ENCODE measurements at places on chromosomes 13 and 19.

DNA sequence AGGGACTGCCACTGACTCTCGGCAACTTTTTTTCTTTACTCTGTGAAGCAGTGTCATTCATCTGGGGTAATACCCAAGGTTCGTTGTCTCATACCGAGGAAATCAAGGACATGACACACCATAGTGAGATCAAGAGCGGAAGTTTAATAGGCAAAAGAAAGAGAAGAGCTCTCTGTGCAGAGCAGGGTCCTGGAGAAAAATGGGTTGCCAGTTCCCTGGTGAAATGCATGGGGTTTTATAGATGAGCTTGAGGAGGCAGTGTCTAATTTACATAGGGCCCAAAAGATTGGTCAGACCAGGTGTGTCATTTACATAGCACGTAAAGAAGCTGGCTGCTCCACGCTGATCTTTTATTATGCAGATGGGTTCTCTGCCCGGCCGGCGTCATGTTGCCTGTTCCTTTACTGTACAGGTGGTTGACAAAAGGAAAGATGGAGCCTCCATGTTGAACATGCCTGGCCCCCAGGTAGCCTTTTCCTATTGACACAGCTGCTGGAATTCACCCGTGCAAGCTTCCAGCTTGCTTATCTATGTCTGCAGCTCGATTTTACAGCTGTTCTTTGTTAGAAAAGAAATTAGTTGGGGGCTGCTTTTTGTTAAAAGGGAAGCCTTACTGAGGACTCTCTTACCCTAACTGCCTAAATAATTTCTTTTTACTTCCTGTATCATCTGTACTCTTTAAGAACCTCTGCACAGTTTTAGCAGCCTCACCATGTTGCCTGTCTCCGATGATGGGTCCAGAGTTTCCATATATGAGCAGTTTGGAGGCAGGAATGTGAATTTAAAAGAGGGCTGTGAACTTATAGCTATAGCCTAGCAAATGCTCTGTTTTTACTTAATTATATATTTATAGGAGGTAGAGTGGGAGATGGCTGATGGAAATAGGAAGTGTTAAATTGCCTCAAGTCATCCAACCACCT lies 98.0 kb upstream of the DIAPH3 start:
- DNase-seq: no peak

- peak; percentile 73 for DNase-seq
These were observed 42.0 kb downstream of the KLF2 start for GRCh38 chr19:16366433-16367260.

DNA sequence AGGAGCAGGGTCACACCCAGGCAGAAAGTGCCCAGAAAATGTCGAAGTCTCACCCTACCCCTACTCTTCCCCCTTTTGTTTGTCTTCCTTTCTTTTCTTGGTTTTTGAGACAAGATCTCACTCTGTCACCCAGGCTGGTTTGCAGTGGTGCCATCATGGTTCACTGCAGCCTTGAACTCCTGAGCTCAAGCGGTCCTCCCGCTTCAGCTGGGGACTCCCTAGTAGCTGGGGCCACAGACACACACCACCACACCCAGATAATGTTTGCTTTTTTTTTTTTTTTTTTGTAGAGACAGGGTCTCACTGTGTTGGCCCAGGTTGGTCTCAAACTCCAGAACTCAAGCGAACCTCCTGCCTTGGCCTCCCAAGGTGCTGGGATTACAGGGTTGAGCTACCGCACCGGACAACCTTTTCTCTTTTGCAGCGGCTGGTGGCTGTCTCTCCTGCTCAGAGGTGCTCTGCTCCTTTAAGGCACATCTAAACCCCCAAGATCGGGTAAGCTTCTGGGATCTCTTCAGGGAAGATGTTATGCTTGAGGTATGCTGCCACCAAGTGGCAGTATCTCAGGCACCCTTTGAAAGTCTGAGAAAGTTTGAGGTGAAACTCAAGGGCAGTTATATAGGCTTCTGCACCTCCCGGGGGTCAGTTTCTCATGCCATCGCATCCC lies 22.4 kb upstream of the EBI3 start:
- peak; percentile 23 for DNase-seq

DNA sequence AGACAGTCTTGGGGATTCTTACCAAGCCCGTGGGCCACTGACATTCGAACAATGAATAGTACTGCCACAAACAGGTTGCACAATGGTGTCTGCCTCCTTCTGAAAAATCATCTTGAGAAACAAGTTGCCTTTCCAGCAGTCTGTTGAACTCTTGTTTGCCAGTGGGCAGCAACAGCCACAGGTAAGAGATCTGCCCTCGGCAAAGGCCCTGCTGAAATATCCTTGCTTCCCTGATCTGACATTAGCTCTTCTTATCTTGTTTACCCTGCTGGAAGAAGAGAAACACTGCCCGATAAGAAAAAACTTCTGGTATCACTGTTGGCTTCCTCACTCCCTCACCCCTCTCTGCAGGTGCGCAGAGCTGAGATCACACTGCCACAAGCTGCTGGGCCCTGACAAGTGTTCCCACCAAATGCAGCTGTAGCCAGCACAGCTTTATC lies 2.0 kb downstream of the DOCK9 start:
- peak; percentile 76 for DNase-seq

- no peak for DNase-seq
These were observed 131.8 kb downstream of the IRS2 start for GRCh38 chr13:109654341-109655205.

DNA sequence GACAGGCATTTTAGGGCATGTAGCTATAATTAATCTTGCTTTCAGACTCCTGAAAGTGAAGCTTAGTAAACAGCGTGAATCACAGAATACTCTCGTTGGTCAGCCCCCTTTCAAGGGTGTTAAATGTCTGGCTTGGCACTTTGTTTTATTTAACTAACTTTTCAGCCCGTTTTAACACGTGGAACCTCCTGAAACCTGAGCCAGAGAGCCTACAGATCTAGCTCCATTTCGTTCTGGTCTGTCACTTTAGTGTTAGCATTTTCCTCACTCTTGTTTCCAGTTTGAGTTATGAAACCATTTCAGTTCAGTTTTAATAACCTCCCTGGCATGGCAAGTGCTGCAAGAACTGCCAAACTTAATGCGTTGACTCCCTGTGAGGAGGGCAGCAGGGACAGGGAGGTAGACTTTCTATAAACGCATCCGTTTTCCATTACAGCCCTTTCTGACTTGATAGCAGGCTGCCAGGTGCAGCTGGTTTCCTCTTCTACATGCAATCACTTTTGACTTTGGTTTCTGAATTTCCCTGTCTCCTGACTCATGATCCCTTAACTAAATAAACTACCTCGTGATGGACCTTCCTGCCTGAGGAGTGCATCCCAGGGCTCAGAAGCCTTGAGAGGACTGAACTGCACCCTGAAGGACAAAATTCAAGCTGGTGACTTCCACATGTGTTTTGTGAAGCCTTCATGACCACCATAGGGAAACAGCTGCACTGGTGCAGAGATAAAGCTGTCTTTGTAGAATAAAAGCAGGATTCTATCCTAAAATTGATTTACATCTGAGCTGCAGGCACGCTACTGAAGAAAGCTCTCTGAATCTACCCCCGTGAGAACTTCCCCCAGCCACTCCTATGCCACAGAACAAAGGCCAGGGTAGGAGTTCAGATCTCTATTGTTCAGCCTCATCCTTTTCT lies 192.6 kb downstream of the DLEU7 start:
- DNase-seq: peak; percentile 71

- peak; percentile 84 for DNase-seq
These were observed 30.2 kb upstream of the NANOS3 start for GRCh38 chr19:13846557-13847406.

- DNase-seq: no peak
These were observed 469 bp downstream of the COX6B2 start for GRCh38 chr19:55353803-55354697.

GRCh38 chr19:3509566-3509989 lies 3.5 kb downstream of the FZR1 start:
- no peak for DNase-seq

- DNase-seq: peak; percentile 47
These were observed 9.2 kb upstream of the ZSCAN22 start for GRCh38 chr19:58317476-58318072.

GRCh38 chr19:41616792-41617621 lies 9.9 kb downstream of the CEACAM4 start:
- DNase-seq: peak; percentile 8

DNA sequence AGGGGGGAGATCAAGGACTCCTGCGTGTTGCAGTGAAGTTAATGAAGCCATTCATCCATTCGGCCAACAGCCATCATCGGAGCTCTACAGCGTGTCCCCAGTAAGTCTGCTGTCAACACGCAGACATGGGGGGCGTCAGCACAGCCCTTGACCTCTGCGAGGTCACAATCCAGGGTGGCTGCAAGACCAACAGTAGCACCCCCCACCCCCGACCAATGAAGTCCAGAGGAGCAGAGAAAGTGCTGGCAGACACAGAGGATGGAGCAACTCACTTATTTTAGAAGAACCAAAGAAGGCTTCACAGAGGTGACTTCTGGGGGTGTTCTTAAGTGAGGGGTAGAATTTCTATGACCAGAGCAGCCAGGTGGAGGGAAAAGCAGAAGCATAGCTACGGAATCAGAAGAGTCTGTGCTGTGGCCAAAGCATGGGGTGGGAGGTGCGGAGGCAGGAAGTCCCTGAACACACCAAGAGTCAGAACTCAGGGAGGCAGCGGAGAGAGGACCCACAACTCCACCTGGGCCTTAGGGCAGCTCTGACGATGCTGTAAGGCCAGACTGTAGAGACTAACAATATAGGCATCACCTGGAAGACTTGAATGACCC lies 185.4 kb downstream of the FOXO1 start:
- no peak for DNase-seq

GRCh38 chr19:29834991-29835846 lies 23.4 kb downstream of the CCNE1 start:
- no peak for DNase-seq

- DNase-seq: no peak
These were observed 59.8 kb downstream of the URI1 start for GRCh38 chr19:30001791-30002190.

- DNase-seq: no peak
These were observed 38.8 kb downstream of the DHRS12 start for GRCh38 chr13:51765142-51765515.

DNA sequence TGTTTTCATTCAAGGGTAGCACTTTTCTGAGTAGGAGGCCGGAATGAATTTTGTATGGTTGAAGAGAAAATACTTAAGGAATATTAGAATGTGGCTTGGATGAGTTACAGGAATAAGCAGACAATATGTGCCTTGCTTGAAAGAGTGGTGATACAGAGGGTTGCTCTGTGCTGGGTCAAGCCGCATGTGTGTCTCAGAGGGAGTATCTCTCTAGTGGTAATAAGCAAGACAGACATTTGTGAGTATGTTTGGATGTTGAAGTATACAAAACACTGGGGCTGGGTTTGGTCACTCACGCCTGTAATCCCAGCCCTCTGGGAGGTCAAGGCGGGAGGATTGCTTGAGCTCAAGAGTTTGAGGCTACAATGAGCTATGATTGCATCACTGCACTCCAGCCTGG lies 103.9 kb downstream of the LMO7 start:
- no peak for DNase-seq

DNA sequence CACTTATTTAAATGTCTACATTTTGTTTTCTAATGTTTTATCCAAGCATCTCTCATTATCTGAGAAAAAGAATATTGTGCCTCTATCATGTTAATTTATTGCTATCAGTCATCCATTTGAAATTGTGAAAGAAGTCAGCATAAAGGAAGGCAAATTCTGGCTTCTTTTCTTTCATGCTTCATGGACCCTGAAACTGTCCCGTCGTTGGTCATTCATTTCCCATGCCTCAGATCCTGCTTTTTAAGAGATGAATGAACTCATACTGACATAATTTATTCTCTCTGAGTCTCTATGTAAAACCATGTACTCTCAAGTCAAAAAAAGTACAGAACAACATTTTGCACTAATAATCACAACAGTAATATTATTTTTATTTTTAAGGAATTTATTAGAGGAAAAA lies 2512.0 kb downstream of the PCDH9 start:
- no peak for DNase-seq

GRCh38 chr19:23183251-23183650 lies 66.4 kb downstream of the ZNF730 start:
- no peak for DNase-seq

DNA sequence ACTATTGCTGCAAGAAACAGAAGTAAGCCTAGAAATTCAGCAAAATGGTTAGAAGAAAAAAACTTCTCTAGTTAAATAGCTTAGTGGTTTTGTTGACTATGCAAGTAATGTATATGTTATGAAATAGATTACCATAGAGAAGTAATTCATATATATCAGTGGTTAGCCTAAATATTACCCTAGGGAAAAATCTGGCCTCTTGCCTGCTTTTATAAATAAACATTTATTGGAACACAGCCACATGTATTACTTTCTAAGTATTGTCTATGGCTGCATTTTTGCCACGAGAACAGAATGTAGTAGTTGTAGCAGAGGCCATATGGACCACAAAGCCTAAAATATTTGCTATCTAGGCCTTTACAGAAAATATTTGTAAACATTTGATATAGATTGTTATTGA lies 1471.7 kb upstream of the PRR20A start:
- DNase-seq: no peak

GRCh38 chr13:110304256-110304655 lies 2.7 kb downstream of the COL4A1 start:
- no peak for DNase-seq

GRCh38 chr13:40597735-40598365 lies 68.6 kb downstream of the FOXO1 start:
- no peak for DNase-seq

DNA sequence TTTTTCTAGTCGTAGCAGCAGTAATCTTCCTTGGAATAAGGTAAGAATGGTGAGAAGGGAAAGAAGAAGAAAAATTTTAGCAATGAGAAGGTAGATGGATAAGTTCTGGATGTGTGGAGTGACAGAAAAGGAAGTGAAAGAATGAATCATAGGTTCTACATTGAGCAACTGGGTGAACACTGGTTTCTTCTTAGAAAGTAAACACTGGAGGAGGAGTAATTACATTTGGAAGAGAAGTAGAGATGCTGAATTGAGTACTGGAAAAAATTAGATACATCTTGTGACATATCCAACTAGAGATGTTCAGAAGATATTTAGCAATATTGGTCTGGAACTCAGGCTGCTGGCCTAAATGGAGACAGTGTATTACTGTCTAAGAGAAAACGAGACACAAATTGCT lies 148.5 kb downstream of the GPC5 start:
- no peak for DNase-seq

DNA sequence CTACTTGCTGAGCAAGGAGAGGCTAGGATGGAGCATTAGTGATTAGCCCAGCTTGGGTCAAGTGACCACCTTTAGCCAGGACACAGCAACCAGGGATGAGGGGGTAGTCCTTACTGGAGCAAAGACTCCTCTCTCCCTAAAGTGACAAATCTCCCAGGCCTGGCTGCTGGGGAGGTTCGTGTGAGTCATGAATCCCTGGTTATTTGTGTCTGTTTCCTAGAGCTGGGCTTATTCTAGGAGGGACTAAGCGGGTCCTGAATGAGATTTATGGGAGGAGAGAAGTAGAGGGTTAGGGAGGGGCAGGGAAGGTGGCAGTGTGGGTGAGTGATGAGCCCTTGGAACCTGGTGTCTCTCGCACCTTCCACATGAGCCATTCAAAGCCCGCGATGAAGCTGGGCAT lies 487.3 kb downstream of the TSHZ3 start:
- DNase-seq: no peak

Measured in Jurkat, Clone E6-1 (cell line).